ENCODE measurements at places on chromosomes 12 and 14.

- no peak for DNase-seq
Observed at GRCh38 chr12:60693019-60693626, 1097.3 kb downstream of the SLC16A7 start.

GRCh38 chr14:61876362-61877034 lies 114.3 kb downstream of the SNAPC1 start:
- no peak for DNase-seq

DNA sequence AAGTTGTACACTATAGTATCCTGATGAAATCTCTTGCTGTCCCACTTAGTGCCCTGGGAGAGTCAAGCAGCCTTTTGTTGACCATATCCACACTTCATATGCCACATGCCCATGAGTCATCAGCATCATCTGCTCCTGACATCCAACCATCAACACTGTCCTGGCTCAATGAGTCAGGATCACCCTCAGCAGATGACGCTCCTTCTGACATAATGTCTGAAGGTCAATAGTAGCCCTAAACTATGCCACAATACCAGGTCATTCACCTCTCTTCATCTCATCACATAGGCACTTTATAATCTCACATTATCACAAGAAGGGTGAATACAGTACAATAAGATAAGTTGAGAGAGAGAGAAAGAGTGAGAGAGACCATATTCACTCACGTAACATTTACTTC lies 369.0 kb upstream of the FAR2 start:
- no peak for DNase-seq

DNA sequence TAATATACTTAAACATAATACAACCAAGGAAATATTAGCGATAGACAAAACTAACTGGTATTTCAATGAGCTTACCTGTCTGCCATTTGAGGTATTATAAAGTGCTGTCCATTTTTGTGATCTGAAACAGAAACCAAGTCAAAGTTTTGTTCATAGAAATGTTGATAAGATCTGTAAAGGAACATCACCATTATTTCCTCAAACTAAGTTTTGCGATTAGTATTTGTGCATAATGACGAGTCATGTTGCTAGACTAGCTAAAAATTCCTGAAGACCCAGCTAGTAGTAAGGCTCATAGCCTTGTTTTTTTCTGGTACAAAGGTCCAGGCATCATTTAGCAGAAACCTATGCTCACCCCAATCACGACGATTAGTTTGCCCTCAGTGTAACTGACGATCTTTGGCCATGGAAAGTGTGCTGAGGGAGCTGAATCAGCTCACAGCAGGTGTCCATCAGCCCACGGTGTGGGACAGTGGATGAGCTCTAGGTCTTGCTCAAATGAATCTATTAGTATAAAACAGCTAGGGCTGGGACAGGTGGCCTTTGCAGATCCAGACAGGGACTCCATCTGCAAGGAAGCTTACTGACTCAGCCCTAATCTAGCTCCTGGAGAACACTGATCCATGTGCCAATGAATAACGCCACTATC lies 28.7 kb downstream of the GIT2 start:
- DNase-seq: no peak
